ENCODE measurements at places on chromosomes 6 and 20.

GRCh38 chr6:143966312-143966711, 41.7 kb downstream of the PLAGL1 start:
- DNase-seq = no peak

DNA sequence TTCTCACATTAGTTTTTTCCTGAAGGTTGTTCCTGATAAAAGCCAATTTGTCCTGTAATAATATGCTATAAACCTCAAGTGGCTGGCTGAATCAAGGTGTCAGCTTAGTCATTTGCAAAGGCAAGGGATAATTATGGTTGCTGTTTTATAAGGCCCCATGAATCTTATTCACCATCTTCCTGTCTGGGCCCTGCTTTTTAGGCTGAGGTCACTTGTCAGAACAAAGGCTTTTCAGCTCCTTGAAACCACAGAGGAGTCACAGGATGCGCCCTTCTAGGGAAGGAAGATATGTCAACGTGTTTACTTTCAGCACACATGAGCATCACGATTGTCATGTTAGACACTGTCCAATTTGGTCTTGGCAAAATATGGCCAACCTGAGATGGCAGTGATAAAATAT, 64.8 kb upstream of the NAA20 start:
- DNase-seq = no peak

GRCh38 chr6:165988757-165989456, 178.7 kb downstream of the TBXT start:
- no peak for DNase-seq

- no peak for DNase-seq
Measured at GRCh38 chr6:42344756-42345155, 107.0 kb downstream of the TRERF1 start.

- no peak for DNase-seq
Measured at GRCh38 chr20:36754656-36755222, 8.8 kb upstream of the NDRG3 start.

- DNase-seq = no peak
Measured at GRCh38 chr6:169959136-169960002, 207.9 kb downstream of the ERMARD start.

- no peak for DNase-seq
Measured at GRCh38 chr6:87366072-87366827, 21.6 kb downstream of the C6orf163 start.

- DNase-seq = no peak
Measured at GRCh38 chr6:109457562-109457996, 2.0 kb upstream of the MICAL1 start.

DNA sequence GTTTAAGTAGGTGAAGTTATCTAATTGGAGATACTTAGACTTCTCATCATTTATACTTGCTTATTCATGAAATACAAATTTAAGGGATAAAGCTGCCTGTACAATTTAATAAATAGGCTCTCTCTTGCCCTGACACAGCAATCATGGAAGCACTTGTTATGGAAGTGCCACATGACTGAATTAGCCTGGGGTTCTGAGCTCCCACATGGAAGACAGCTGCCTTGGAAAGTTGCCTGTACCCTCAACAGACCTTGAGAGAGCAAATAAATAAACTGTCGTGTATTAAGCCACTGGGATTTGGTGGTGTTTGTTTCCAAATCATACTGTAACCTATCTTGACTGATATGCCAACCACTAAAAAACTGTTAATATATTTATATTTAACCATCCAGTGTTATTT, 87.0 kb upstream of the RSPO3 start:
- no peak for DNase-seq

GRCh38 chr20:50023116-50023805, 40.5 kb downstream of the SNAI1 start:
- DNase-seq = no peak

DNA sequence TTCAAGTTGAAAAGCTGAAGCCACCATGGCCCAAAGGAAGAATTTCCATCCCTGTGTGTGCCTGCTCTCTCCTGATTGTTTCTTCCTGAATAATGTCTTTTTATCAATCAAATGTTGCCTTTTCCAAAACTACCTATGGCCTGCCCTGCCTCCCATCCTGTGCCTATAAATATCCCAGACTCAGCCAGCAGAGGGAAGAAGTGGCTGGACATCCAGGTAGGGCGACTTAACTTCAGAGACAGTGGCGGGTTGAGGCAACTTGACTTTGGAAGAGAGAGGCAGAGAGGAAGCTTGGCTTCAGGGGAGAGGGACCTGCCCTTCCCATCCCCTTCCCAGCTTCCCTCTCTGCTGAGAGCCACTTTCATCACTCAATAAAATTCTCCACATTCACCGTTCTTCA, 133.0 kb downstream of the LCA5 start:
- DNase-seq = no peak

DNA sequence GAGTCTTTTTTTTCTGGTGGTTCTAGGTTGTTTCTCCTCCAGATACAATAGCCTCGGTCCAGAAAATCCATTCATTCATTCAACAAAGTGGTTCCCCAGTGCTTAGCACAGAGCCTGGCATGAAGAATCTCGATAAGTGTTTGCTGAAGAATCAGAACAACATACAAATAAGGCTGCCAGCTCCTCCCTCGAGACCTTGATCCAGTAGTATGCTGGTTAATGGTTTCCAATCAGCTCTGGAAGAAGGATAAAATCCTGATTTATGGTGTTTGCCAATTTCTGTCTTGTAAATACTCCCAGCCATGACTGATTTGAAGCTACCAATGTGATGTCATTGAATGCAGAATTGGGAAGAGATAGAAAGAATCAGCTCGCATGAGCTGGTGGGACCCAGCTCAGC, 3.3 kb downstream of the HSPA12B start:
- DNase-seq = no peak

DNA sequence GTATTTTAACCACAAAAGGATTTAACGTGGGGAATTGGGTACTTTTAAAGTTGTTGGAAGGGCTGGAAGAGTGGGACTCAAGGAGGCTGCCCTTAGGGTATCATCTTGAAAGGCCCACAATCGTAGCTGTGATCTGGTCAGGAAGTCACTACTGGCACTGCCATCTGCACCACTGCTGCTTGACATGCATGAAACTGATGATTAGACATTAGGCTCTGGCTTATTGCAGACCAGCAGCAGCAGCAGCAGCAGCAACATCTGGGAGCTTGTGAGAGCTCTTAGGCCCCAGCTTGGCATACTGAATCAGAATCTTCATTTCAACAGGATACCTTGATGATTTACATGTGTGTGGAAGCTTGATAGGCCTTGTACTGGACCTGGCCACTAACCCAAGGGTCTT, 68.6 kb downstream of the PHF20 start:
- DNase-seq = no peak

GRCh38 chr20:32447136-32448027, 89.3 kb downstream of the ASXL1 start:
- no peak for DNase-seq

GRCh38 chr6:155050311-155050710, 55.2 kb downstream of the TIAM2 start:
- DNase-seq = no peak

DNA sequence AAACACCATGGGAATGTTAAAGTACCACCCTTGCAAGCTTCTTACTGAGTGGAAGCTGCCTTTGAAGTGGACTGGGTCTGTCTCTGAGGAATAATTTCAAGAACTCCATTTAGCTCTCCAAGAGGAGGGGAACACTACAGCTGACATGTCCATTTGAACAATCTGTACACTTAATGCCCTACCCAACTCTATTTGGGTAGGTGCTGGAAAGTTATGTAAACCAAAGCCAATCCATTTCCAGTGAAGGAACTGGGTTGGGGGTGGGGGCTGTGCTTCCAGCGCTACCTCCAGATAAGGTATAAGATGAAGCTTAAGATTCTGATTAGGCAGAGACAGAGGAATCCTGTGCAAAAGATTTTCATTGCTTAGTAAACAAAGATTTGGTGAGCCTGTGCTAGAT, 122.0 kb downstream of the TCP11 start:
- DNase-seq = no peak

DNA sequence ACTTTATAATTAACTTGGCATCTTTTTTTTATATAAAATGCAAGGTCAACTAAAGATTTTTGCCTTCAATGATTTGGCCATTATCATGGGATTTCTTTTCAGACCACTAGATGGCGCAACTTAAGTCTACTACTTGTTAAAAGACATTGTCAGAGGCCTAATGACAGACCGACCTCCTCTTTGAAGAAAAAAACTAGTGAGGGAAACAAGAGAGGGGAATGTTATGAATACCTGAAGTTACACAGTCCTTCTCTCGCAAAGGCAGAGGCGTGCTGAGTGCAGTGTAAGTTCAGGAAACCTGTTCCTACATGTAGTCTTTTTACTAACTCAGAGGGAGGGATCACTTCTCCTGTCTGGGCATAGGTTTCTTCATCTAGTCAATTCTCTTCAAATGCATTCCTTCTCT, 9.3 kb downstream of the TRAPPC3L start:
- no peak for DNase-seq

DNA sequence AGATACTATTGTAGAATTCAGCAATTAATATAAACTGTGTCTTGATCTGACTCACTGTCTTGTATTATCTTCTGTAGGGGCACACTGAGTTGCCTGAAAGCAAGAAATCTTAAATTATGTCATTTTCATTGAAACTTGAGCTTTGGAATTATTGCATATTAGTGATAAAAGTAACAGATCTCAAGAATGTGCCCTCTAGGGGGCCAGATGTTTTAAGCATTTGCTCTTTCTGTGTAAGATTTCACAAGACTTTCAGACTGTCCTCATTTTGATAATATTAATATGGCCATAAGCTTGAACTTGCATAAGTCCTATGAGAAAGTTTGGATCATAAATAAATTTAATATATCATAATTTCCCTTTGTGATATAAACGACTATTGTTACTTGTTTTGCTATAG, 55.5 kb upstream of the MYO6 start:
- no peak for DNase-seq

- no peak for DNase-seq
Measured at GRCh38 chr20:39631557-39631956, 669.4 kb downstream of the DHX35 start.

DNA sequence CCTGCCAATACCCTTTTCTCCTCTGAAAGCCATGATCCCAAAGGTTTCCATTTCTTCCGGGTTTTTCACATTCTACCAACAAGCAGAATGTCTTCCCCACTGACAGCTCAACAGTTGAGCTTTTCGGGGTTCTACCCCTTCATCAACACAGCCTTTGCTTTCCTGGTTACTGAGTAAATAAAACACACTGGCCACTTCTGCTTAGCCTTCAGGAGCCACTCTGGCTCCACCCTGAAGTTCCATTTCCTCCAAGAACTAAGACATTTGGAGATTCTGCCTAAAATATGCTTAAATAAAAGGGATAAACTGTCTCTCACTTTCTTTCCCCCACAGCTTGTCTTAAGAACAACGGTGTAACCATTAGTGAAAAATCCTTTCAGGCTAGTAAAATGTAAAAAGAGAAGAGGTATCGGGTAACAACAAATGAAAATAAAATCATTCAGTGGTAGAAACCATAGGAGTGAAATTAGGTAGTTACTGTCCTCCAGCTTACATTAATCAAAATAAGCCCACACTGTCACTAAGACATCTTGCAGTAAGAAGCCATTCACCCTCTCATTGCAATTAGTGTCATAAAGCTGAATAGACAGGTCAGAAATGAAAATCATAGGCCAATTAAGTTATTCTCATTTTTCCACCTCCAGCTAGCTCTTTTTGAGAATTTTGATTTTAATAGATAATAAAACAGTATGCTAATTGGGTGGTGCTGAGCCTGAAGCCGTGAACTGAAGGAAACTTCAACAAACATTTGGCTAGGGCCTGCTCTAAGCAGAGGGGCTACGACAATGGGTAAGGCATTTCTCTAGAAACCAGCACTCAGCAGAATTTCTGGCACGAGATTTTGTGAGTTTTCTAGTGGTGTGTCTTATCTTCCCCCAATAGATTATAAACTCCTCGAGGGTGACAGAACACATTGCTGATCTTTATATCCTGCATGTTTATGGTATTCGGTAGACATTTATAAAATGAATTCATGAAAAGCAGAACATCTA, 194.2 kb downstream of the KHDC1L start:
- no peak for DNase-seq

- no peak for DNase-seq
Measured at GRCh38 chr6:44202332-44202971, 14.3 kb upstream of the MYMX start.

- DNase-seq = no peak
Measured at GRCh38 chr6:109808837-109809236, 117.7 kb downstream of the FIG4 start.

DNA sequence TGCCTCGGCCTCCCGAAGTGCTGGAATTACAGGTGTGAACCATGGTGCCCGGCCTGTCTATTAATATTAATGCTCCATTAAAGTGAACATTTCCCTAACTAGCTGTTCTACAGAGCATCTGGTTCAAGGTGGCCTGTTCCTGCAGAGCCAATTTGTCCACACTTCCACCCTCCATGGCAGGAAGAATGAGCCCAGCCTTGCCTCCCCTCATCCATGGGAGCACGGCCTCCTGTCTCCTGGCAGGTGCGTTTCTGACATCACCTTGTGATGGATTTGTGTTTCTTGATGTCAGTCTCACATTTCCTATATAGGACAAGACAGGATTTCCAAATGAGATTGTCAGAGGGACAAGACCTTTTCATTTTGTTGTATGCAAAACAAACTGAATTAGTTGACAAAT, 105.7 kb upstream of the FRMD1 start:
- no peak for DNase-seq

GRCh38 chr6:119322715-119323350, 26.7 kb downstream of the MAN1A1 start:
- no peak for DNase-seq

GRCh38 chr20:47990507-47991150, 205.3 kb upstream of the SULF2 start:
- DNase-seq = no peak

GRCh38 chr6:151321438-151321837, 69.9 kb downstream of the ZBTB2 start:
- no peak for DNase-seq

- DNase-seq = no peak
Measured at GRCh38 chr6:158556113-158556512, 3.8 kb upstream of the TMEM181 start.

GRCh38 chr20:13331536-13331935, 110.5 kb downstream of the ISM1 start:
- DNase-seq = no peak

DNA sequence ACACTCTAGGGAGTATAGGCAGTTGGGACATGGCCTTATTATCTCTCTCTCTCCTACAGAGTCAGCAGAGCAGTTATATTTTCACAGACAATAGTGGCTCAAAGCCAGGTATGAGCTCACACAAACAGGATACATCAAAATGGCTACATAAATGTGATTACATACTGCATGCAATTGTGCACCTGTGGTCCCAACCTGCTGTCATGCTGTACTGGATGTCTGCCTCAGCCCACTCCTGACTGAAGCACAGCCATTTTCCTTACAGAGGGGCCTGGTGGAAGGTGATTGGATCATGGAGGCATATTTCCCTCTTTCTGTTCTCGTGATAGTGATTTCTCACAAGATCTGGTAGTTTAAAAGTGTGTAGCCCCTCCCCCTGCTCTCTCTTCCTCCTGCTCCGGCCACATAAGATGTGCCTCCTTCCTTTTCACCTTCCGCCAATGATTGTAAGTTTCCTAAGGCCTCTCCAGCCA, 37.0 kb upstream of the SAMHD1 start:
- no peak for DNase-seq

GRCh38 chr20:57236813-57237584, 29.4 kb downstream of the BMP7 start:
- DNase-seq = no peak

Data from hypothalamus (tissue), 51 donors.